ENCODE measurements at places on chromosomes 2 and 18.

DNA sequence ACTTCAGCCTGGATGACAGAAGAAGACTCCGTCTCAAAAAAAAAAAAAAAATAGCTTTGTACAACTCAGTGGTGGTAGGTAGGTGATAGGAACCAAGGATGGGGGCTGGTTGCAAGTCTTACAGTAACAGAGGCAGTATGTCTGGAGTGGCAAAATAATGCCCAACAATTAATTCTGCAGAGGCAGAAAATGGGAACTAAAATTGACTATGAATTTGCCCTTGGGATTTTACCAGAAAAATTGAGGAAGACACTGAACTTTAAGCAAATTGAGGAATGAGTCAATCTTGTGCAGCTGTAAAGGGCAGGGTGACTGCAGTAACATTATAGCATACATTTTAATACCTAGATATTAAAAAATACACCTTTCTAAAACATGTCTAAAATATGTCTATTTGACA is 292.1 kb upstream of the FBXO11 start:
- DNase-seq: no peak

DNA sequence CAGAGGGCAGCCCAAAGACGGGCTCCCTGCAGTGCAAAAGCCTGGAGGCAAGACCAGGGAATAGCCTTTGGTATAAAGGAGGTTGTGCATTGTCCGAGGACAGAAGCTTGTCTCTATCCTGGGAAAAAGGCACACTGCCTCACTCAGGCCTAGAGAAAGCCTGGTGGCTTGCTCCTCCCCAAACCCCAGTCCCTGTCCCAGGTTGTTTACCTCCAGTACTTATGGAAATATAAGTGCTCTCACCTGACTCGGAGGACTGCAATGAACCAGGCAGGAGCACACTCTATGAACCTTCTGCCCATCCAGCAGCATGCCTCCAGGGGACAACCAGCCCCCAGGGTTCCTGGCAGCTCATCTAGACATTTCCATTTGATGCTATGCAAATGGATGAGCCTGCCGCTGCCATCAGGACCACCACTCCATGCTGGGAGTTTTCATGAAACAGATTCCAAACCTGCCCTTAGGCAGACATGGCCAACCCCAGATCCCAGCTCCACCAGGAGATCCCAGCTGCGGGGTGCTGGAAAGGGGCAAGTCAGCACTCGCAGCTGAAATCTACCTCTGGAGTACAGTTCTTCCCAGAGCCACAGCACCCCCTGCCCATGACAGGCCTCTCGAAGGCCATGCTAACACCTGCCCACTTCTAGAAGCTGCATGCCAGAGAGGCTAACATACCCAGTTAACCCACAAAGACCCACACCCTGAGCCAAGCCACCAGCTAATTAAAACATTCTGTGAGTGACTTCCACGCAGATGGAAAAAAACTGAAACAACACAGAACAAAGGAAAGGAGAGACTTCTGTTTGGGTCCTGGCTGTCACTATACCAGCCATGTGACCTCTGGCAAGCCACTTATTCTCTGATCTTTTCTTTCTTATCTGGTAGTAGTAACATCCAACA is 101.7 kb downstream of the TTC32 start:
- no peak for DNase-seq

GRCh38 chr2:37665604-37666362 is 5.7 kb downstream of the CDC42EP3 start:
- no peak for DNase-seq

GRCh38 chr2:240642061-240642805 is 17.0 kb downstream of the GPR35 start:
- no peak for DNase-seq

DNA sequence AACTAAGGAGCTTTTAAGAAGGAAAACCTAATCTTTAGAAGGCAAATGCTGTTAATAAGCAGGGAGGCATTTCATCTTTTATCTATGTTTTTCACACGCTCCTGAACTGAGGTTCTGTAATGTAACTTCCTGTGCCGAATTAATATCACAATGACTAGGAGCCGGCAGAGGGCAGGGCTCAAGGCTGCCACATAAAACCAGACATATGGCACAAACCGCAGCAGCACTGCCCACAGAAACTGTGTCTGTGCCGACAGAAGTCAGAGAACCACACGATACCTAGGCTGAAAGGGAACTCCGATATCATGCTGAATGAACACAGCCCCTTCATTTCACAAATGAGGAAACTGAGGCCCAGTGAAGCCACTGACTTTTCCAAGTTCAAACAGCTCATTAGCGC is 112.1 kb downstream of the EIPR1 start:
- no peak for DNase-seq

DNA sequence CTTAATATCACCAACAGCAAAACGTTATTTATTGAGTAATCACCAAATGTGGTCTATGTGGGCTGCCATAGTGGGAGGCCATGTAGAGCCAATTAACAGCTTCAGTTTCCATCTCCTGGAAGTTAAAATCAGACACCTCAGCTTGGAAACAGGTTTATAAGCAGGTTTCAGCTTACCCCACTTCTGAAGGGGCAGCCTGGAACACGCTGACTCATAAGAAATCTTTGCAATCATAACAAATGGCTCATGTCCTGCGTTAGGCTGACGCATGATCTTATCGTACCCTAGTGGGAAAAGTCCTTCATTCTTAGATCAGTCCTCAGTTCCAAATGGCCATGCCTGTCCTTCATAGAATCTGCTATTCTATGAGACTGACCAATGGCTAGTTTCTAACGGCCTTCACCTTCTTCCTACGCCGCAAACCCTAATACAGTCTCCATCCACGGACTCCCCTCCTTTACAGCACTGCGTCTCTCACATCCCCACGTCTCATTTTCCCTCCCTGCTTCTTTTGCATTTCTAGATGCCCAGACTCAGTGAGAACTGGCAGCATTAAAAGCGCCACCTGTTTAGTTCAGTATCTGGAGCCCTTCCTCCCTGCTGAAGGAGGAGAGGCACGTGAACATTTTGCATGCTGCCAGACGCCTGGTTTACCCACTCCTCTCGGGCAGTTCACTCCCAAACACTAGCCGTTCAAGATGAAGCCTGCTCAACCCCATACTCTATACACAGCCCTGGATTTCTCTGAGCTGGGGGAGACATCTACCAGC is 24.2 kb upstream of the BZW1 start:
- no peak for DNase-seq

DNA sequence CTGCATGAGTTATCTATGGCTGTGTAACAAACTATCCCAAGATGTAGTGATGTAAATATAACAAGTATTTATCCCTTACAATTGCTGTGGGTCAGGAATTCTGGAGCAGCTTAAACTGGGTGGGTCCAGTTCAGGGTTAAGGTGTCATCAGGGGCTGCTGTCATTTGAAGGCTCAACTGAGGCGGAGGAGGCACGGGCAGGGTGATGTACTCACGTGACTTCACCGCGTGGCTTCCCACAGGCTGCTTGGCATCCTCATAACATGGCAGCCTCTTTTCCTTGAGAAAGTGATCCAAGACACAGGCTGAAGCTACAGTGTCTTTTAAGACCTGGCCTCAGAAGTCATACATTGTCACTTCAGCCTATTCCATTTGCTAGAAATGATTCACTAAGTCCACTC is 125.8 kb downstream of the PTGR3 start:
- no peak for DNase-seq
